ENCODE measurements at places on chromosomes 5 and 9.

- H3K27ac ChIP-seq = no peak overlapping the region
- DNase-seq = no peak
- H3K27me3 ChIP-seq = no peaks in the 10 kb centered on the region
- no peak overlapping the region for H3K4me3 ChIP-seq
Observed at GRCh38 chr5:66974256-66974655, 222.3 kb downstream of the CD180 start.

DNA sequence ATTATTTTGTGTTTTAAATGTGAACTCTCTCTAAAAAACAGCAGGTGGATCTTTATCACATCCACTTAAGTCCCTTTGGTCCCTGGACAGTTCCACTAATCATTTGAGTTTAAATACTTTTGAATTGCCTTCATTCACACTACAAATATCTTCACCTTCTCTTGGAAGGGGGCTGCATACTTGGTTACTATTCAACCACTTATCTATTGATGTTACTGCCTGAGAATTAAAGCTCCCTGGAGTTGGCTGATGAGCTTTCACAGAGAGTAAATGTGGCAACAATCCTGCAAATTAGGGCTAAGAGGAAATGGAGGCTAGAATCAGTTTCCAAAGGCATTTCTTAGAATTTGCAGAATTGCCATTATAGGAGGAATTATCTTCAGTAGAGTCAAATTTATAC lies 180.4 kb downstream of the ST8SIA4 start:
- no peaks in the 10 kb centered on the region for H3K4me1 ChIP-seq
- no peak overlapping the region for H3K27ac ChIP-seq
- no peak overlapping the region for H3K4me3 ChIP-seq
- DNase-seq = no peak
- H3K27me3 ChIP-seq = no peaks in the 10 kb centered on the region

DNA sequence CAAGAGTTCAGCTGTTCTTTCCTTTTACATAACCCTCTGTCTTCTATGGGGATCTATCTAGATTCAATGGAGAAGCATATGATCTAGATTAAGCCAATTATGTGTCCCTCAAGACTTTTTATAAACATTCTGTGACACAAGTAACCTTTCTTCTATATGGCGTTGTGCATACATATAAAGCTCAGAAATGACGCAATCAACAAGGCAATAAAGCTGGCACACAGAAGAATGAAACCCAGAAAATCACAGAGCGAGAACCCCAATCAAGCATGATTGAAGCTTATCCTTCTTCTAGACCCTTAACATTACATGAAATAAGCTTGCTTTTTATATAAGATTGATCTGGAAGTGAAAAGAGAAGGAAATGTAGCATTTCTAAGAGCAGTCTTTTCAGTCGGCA lies 178.9 kb downstream of the DMRTA1 start:
- H3K36me3 ChIP-seq = no peaks in the 10 kb centered on the region
- no peak overlapping the region for H3K4me3 ChIP-seq
- H3K27me3 ChIP-seq = no peaks in the 10 kb centered on the region
- no peak overlapping the region for H3K27ac ChIP-seq

- no peaks in the 10 kb centered on the region for H3K27me3 ChIP-seq
- H3K4me3 ChIP-seq = no peak overlapping the region
- H3K4me1 ChIP-seq = no peaks in the 10 kb centered on the region
Observed at GRCh38 chr9:35180801-35181200, 19.0 kb downstream of the UNC13B start.

DNA sequence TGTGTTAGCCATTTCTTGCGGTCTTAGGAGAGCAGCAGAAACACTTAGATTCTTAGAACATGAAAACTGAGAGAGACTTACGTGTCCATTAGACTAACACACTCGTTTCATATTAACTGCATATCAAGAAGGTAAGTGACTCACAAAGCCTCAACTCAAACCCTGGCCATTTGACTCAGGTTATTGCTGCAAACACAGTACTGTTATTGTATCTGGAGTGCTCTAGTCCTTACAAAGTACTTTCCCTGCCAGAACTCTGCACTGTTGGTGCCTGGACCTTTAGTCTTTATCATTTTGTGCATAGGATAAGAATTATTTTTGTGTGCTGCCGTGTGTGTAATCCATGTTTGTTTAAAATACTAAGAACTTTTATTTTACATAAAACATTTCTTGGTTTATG lies 155.7 kb downstream of the FBXL7 start:
- H3K27ac ChIP-seq = no peak overlapping the region
- no peak for DNase-seq
- no peaks in the 10 kb centered on the region for H3K4me1 ChIP-seq
- no peaks in the 10 kb centered on the region for H3K27me3 ChIP-seq
- no peaks in the 10 kb centered on the region for H3K36me3 ChIP-seq
- H3K4me3 ChIP-seq = no peak overlapping the region

GRCh38 chr9:627336-627970 lies 214.0 kb upstream of the DMRT1 start:
- H3K4me3 ChIP-seq = no peak overlapping the region
- peaks cover 22% of the 10 kb centered on the region for H3K4me1 ChIP-seq
- no peak for DNase-seq

DNA sequence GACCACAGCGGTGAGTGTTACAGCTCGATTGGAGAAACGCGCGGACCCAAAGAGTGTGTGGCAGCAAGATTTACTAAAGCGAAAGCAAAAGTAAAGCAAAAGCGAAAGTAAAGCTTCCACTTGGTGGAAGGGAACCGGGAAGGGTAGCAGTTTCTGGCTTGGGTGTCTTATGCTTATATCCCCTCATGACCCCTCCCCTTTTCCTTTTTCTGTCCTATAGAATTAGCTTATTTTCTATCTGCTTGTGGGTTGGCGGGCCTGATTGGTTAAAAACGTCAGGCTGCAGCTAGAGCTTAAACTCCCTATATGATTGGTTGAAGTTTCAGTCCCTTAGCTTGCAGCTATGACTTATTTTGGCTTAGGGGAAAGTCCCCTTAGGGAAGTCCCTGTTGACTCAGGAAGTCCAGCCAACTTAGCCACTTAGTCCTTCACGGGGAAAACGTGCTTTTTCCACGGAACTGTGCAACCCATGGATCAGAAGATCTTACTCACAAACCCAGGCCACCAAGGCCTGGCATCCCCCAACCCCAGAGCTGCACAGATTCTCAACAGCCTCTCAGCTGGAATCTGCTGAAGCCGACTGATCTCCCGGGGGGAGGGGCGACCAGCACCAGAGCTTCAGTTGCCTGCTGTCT lies 114.2 kb upstream of the ADAMTS16 start:
- no peak overlapping the region for H3K4me3 ChIP-seq
- no peaks in the 10 kb centered on the region for H3K36me3 ChIP-seq
- no peak for DNase-seq
- no peaks in the 10 kb centered on the region for H3K4me1 ChIP-seq
- H3K27me3 ChIP-seq = no peaks in the 10 kb centered on the region

GRCh38 chr9:124778575-124779367 lies 1.8 kb downstream of the OLFML2A start:
- H3K27ac ChIP-seq = no peak overlapping the region
- peak; percentile 31 for DNase-seq
- H3K27me3 ChIP-seq = no peaks in the 10 kb centered on the region
- H3K4me1 ChIP-seq = peaks cover 21% of the 10 kb centered on the region

DNA sequence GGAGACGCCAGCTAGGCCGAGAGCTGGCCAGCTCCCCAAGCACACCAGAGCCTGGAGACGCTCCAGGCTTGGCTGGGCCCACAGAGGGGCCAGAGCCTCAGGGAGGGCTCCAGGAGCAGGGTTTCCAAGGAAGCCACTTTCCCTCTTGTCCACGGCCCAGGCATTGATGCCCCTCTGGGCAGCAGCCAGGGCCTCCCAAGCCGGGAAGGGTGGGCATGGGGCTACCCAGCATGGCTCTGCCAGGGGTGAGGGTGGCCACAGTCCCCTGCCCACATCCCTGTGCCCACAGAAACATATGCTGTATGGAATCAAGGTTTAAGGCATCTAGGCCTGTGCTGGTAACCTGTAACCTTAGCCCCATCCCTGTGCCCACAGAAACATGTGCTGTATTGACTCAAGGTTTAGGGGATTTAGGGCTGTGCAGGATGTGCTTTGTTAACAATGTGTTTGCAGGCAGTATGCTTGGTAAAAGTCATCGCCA lies 1.5 kb upstream of the DPP7 start:
- H3K4me3 ChIP-seq = no peak overlapping the region
- peaks cover 7% of the 10 kb centered on the region for H3K4me1 ChIP-seq
- H3K36me3 ChIP-seq = peaks cover 7% of the 10 kb centered on the region
- H3K27me3 ChIP-seq = no peaks in the 10 kb centered on the region
- no peak overlapping the region for H3K27ac ChIP-seq
- no peak for DNase-seq

- H3K27me3 ChIP-seq = no peaks in the 10 kb centered on the region
- H3K4me3 ChIP-seq = no peak overlapping the region
- H3K36me3 ChIP-seq = no peaks in the 10 kb centered on the region
- H3K27ac ChIP-seq = no peak overlapping the region
- no peak for DNase-seq
Observed at GRCh38 chr5:63127054-63127453, 548.4 kb downstream of the LRRC70 start.

GRCh38 chr9:125241863-125242739 lies 958 bp upstream of the HSPA5 start:
- H3K4me3 ChIP-seq = peak overlapping the region; percentile 83
- no peaks in the 10 kb centered on the region for H3K27me3 ChIP-seq
- H3K4me1 ChIP-seq = peaks cover 26% of the 10 kb centered on the region
- peak; percentile 66 for DNase-seq
- peaks cover 32% of the 10 kb centered on the region for H3K36me3 ChIP-seq
- H3K27ac ChIP-seq = peak overlapping the region; percentile 99

DNA sequence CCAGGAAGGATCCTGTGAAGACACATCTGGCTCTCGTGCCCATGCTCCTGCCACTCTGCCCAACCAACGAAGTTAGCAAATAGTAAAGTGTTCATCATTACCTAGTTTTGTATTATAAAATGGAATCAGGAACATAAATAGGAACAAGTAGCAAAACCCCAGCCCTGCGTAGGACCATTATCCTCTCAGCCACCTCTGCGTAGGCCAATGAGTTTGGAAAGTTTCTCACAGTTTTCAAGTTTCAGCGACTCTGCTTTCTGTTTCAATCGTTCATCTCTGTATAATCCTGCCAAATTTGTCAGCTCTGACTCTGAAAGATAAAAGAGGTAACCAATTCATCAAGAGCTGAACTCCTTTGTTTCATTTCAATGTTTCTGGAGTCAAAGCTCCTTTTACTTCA lies 10.1 kb upstream of the SPATA24 start:
- no peak overlapping the region for H3K27ac ChIP-seq
- peaks cover 11% of the 10 kb centered on the region for H3K36me3 ChIP-seq
- H3K4me3 ChIP-seq = no peak overlapping the region
- H3K4me1 ChIP-seq = peaks cover 18% of the 10 kb centered on the region

DNA sequence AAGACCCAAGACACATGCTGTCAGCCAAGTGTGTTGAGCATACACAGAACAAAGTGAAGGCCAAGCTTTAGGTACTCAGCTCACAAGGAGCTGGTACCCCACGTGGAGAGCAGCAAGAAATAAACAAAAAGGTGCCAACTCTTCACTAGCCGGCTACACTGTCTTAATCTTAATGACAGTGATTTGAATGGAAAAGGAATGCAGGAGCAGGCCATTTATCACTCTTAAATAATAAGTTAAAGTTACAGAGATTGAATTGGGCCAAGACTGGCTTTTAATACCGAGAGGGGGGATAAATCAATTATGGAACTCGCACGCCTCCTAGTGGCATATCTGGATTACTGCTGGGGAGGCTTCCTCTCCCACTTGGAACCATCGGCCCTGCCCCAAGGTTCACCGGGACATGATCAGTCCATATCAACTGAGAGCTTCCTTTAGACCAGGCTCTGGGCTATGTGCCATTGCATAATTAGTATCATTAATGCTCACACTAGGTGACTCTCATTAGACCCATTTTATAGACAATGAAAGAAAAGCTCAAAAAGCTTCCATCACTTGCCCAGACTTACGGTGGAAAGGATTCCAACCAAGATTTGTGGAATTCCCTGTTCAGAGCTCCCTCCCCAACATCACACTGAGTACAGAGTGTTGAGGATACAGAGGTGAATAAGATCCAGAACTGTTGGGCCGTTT lies 94.0 kb downstream of the ACTL7B start:
- no peak overlapping the region for H3K27ac ChIP-seq
- H3K36me3 ChIP-seq = no peaks in the 10 kb centered on the region
- peaks cover 6% of the 10 kb centered on the region for H3K4me1 ChIP-seq
- H3K4me3 ChIP-seq = no peak overlapping the region
- H3K27me3 ChIP-seq = no peaks in the 10 kb centered on the region

- no peaks in the 10 kb centered on the region for H3K27me3 ChIP-seq
- H3K36me3 ChIP-seq = no peaks in the 10 kb centered on the region
- H3K27ac ChIP-seq = no peak overlapping the region
- no peak overlapping the region for H3K4me3 ChIP-seq
- no peaks in the 10 kb centered on the region for H3K4me1 ChIP-seq
Observed at GRCh38 chr5:117587111-117587510, 1012.5 kb upstream of the SEMA6A start.

DNA sequence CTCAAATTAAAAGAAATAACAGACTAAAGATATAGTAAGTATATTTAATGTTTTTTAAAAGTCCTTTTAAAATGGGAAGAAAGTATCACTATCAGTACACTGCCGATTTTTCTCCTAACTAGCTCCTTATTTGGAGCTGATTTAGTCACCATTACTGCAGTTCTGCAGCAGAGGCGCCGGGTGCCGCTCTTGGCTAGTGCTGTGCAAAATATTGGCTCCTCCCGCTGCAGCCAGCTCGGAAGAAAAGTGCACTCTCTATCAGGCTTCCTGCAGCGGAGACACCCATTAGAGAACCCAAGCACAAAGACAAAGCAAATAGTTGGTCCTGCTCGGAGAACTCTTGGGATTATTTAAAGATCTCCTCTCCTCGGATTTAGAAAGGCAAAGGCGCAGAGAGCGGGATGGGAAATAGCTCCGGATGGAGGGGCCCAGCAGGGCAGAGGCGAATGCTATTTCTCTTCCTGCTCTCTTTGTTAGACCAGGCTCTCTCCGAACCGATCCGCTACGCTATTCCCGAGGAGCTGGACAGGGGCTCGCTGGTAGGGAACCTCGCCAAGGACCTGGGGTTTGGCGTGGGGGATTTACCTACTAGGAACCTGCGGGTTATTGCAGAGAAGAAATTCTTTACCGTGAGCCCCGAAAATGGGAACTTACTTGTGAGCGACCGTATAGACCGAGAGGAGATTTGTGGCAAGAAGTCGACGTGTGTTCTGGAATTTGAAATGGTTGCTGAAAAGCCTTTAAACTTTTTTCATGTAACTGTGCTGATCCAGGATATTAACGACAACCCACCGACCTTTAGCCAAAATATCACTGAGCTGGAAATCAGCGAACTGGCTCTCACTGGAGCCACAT lies at the start of gene PCDHGB3:
TSS of gene PCDHGB3 (plus strand) at position 249 of the 855 bp plus-strand sequence. CDS start at position 402, 153 bp downstream.
- peaks cover 18% of the 10 kb centered on the region for H3K27me3 ChIP-seq
- no peak within 1 kb of the TSS for H3K27ac ChIP-seq
- no peaks in the 10 kb centered on the region for H3K36me3 ChIP-seq
- no peak for DNase-seq
- peak within 1 kb of the TSS; percentile 32 for H3K4me3 ChIP-seq

DNA sequence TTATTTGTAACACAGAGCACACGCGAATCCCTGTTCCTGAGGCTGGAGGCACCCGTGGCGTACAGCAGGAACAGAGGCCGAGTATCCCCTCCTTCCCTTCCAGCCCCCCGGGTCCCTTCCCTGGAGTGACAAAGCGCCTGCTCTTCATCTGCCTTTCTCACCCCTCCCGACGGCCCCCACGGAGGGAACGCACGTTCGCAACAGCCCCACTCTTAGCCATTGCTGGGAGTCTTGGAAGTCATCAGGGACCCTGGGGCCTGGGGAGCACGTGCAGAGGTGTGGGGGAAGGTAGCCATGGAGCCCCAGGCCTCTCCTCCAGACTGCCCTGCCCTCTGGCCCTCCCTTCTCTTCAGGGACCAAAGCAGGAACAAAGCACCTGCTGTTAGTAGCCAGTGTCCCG lies 2.5 kb downstream of the AGPAT2 start:
- no peak for DNase-seq
- H3K27me3 ChIP-seq = no peaks in the 10 kb centered on the region
- no peak overlapping the region for H3K27ac ChIP-seq
- H3K4me3 ChIP-seq = peak overlapping the region; percentile 93
- H3K36me3 ChIP-seq = no peaks in the 10 kb centered on the region
